ENCODE measurements at places on chromosomes 13 and 19.

DNA sequence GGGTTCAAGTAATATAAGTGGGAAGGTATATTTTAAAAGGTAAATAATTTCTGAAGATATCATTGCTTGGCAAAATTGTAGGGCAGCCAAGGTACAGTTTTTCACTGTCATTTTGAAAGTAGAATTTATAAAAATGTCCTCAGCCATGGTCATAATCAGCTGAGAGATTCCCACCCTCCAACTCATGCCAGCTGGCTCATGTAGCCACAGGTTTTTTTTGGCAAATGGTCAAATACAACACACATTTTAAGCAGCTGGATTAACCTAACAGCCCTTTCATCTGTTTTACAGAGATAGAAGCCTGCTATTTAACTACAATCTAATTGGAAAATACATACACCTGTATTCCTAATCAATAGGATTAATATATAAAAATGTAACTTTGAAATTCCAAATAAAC is 619.2 kb upstream of the SGCG start:
- no peak for DNase-seq

- DNase-seq: no peak
Observed at GRCh38 chr19:51029718-51030117, 3.3 kb upstream of the KLK11 start.

- no peak for DNase-seq
Observed at GRCh38 chr13:75760131-75761021, 124.2 kb downstream of the LMO7 start.

DNA sequence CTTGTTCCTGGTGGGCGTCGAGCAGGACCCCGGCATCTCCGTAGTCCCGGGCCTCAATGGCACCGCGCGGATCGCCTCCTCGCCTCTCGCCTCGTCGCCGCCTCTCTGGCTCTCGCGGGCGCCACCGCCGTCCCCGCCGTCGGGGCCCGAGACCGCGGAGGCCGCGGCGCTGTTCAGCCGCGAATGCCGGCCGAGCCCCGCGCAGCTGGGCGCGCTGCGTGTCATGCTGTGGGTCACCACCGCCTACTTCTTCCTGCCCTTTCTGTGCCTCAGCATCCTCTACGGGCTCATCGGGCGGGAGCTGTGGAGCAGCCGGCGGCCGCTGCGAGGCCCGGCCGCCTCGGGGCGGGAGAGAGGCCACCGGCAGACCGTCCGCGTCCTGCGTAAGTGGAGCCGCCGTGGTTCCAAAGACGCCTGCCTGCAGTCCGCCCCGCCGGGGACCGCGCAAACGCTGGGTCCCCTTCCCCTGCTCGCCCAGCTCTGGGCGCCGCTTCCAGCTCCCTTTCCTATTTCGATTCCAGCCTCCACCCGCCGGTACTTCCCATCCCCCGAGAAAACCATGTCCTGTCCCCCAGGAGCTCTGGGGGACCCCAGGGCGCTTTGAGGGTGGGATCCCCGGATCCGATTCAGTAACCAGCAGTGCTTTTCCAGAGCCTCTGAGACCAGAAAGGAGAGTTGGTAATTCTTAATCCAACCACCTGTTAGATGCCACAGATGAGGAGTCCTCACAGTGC is 885 bp downstream of the MLNR start:
- DNase-seq: no peak

- DNase-seq: no peak
Observed at GRCh38 chr19:43678512-43679261, 8.7 kb upstream of the PLAUR start.

DNA sequence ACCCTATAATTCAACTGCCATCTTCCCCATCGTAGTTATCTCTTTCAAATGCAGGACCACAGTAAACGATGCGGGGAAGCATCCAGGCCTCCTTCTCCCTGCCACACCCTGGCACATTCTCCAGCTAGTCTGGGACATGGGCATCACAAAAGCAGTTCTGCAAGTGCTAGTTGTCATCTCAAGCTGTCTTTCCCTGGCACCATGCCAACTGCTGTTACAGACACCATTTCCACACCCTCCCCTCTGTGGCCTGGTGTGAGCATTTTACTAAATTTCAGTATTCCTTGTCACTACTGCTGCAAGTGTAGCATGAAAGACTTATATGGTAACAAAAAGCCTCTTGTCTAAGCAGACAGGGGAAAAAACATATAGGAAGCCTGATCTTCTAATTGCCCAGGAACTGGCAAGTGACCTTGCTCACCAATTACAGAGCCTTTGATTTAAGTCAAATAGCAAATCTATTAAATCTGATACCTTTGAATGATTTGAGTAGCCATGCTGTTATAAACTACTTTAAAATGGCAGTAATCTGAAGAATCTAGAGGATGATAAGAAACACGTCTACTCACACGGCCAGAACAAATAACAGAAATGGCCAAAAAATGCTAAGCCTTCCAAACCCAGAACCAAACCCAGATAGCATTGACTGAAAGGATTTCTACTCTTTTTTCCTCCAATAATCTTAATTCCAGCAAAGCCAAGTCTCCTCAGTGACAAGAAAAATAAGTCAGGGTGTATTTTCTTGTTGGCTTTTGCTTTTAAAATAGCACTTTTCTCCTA is 179.0 kb downstream of the NUFIP1 start:
- no peak for DNase-seq

DNA sequence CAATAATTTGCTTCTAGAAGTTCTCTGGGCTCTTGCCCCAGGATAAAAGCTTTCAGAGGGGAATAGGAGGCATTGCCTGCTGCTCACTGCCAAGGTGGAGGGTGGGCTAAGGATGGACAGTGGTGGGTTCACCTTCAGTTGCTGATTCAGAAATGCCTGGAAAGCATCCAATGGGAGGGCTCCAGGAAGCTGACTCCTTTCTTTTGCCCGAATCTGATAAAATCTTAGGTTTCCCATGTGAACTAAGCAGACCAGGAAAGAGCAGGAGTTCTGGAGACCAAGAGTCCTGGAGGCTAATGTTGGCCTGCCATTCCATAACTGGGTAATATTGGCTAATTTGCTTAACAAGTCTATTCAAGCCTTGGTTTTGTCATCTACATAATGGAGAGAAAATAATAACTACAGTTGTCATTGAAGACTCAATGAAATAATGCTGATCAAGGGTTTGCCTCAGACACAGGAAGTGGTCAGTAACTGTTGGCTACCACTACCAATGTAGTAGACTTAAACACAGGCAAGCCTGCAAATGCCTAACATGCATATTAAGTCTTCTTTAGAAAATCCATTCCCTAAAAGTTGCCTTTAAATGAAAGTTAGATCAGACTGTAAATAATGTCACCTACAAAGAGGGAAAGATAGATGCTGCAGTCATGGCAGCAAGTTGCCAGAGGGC is 528.4 kb upstream of the NBEA start:
- DNase-seq: no peak

DNA sequence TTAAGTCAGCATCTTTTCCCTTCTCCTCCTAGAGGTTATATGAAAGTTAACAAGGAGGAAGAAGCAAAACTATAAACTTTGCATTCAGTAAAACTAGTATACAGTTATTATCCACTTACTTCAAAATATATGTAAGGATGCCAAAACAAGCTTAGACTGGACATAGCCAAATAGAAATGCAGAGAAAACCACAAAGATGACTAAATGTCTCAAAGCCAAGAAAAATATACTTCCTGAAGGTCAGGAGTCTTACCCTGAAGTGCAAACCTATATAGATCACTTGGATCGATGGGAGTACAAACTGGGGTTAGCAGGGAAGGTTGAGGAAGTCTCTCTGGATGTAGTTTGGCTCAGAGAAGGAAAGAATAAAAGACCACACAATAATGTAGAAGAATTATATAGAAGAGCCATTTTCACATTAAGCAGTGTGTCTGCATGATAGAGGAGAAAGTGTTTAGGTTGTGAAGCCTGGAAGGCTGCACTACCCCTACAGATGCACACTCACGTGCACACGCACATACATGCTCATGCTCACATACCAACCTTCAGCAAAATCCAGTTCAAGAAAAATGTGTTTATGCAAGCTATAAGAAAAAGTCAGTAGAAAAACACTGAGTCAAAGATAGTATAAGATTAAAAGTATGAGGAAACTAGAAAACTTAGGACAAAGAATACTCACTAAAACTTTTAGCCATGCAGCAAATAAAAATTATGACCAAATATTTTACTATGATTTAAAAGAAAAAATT is 112.1 kb upstream of the RXFP2 start:
- DNase-seq: no peak

DNA sequence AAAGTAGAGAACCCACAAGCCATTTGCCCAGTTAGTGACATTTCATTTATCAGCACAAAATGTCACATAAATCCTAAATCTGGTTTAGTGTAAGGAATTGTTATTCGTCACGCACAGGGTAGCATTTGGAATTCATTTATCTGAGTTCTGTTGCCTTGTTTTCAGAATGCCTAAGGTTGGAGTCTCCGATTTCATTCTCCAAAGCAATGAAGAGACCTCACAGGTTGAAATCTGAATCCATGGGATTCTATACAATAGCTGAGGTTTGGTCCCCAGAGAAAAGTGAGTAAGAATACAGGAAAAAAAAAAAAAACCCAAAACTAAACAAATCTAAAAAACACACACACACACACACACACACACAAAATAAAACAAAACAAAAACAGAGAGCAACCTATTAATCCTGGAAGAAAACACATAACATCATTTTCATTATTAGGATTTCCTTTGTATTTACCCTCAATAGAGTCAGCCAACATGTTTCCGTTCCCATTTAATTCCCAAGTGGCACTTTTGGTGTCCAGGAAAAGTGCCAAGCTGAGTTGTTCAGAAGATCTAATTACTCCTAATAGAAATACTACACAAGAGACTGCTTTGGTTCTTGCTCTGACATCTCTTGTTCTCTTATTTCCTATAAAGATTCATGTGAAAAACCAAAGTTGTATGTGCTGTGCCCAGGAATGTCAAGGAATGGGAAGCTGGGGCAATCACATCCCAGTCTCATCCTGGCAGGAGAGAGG is 36.2 kb upstream of the LRCH1 start:
- DNase-seq: no peak

- DNase-seq: no peak
Observed at GRCh38 chr13:111861766-111862366, 205.1 kb upstream of the SOX1 start.

DNA sequence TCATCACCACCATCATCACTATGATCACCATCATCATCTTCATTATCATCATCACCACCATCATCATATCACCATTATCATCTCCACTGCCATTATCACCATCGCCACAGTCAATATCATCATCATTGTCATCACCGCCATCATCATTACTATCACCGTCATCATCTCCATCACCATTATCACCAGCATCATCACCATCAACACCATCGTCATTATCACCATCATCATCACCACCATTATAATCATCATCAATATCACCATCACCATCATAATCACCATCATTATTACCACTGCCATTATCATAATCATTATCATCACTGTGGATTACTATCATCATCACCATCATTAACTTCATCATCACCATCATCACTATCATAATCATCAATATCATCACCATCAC is 17.3 kb upstream of the ARHGEF18 start:
- DNase-seq: no peak

DNA sequence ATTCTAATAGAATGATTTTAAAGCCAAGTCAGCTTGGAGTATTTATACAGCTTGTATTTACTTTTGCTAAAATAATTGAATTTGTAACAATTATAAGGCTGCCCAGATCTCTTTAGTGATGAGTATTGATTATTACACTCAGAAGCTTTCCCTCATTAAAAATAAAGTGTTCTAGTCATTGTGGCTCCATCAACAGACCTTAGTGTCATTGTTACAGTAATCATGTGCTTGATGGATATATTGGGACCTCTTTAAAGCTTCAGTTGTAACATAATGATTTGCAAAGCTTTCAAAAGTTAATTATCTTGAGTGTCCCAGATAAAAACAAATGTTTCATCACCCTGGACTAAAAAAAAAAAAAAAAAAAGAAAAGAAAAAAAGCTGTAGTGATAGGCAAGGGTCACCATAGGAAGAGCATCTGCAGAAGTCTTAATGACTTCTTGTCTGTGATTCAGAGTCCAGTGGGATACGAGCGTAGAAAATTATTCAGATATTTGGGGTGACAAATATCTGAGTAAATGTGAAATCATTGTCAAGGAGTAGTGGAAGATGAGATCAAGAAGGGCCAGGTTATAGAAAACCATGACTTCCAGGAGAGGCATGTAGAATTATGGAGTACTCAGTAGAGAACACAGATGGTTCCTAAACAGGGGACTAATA is 369.6 kb downstream of the DCT start:
- DNase-seq: no peak

- no peak for DNase-seq
Observed at GRCh38 chr13:46165485-46166223, 16.3 kb downstream of the LCP1 start.

DNA sequence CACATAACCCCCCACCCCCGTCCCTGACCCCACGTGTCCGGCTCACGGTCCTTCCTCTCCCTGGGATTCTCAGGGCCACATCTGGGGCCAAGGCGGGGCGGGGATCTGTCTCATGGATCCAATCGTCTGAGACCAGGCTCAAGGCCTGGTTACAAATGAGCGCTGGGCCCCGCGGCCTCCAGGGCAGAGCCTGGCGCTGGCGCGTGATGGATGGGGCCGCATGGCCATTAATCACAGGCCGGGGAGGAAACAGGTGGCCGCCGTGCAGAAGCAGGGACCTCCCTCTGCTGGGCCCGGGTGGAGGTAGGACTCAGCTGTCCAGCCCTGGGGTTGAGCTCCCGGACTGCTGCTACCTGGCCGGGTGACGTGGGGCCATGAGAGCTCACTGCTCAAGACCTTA is 5.8 kb upstream of the TLE5 start:
- DNase-seq: peak; percentile 96

DNA sequence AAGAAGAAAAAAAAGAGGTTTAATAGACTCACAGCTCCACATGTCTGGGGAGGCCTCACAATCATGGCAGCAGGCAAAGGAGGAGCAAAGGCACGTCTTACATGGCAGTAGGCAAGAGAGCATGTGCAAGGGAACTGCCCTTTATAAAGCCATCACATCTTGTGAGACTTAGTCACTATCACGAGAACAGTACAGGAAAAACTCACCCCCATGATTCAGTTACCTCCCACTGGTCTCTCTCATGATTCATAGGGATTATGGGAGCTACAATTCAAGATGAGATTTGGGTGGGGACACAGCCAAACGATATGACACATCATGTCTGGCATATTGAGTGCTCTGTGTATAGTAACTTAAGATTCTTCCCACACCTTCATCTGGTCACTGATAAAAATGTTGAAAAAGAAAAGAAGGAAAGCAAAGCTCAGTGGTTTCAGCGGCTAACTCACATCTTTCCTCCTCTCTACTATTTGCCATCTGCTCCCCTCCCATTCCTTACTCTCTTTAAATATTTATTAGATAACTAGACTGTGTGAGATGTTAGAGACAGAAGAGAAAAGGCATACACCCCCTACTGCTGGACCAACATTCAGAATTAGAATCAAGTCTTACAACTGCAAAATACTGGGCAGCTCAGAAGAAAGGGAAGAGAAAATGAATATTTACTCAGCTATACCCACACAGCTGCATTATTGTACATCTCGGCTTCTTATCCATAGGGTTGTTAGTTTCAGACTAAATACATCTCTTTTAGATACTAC is 60.1 kb upstream of the AKAP11 start:
- DNase-seq: no peak

DNA sequence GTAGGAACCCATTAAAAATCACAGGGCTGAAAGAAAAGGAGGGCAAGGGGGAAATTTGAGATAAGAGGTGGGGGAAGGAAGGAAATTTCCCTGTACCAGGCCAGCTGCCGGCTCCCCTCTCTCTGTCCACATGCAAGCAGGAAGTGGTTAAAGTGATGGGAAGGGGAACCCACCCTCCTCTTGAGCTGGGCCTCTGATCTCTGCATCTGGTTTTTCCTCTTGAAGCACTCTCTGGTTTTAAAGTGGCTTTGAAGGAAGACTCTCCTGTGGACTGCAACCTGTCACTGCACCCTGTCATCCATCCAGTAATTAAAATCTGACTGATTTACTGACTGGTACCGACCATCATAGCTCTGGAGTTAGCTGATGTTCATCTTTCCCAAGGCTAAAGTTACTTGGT is 239.6 kb downstream of the TSHZ3 start:
- DNase-seq: no peak

Data from WERI-Rb-1 (cell line).